H1 (cell line): ENCODE measurements at places on chromosomes 11 and 22. TPM values are rescaled to one million over a fixed set of nuclear protein-coding genes. Genes with fewer than 3 reads are reported as not detected.

GRCh38 chr11:897253-898142 lies 13.1 kb downstream of the CHID1 start:
- no peaks in the 10 kb centered on the region for H3K27me3 ChIP-seq
- H3K4me3 ChIP-seq: no peak overlapping the region
- no peak overlapping the region; the same call in none of the 2 replicates for H3K27ac ChIP-seq
- peaks cover 34% of the 10 kb centered on the region for H3K36me3 ChIP-seq
- no peaks in the 10 kb centered on the region; the same call in 1 of the 2 replicates for H3K4me1 ChIP-seq

DNA sequence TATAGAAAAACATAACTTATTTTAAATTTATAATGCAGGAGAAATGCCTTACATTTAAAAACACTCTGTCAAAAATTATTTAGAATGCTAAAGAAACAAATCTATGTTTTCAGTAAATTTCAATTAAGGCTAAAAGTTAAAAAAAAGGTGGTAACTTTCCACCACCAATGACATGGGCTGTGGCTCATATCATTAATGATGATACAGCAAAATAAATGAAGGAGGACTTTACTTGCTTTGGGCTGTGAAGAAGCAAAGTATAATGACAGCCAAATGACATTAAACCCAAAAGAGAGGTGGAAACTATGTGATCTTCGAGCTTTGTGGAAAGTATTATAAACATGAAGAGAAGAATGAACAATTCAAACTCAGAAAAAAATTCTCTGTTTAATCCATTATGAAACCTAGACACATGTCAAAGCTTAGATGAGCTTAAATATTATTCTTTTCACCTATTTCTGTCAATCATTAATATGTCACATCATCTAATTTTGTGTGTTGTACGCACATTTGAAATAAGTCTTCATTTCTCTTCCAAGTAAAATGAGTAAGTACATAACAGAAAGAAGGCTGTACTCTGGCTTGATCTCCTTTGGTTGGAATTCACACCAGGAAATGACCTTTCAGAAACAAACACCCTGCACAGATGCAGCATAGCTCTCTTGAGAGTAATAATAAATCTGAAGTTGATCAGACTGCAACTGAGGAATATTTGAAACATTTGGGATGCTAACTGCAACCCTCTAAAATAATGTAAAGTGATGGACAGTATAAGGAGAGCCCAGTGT lies 265.8 kb downstream of the TTC28 start:
- no peak overlapping the region for H3K4me3 ChIP-seq
- H3K4me1 ChIP-seq: no peaks in the 10 kb centered on the region
- DNase-seq: no peak

- no peak for DNase-seq
- no peak overlapping the region for H3K4me3 ChIP-seq
- H3K36me3 ChIP-seq: no peaks in the 10 kb centered on the region
- H3K27ac ChIP-seq: no peak overlapping the region
- H3K27me3 ChIP-seq: no peaks in the 10 kb centered on the region
- peaks cover 3% of the 10 kb centered on the region; the same call in 1 of the 2 replicates for H3K4me1 ChIP-seq
Observed at GRCh38 chr11:63854696-63855095, 15.8 kb downstream of the MARK2 start.

DNA sequence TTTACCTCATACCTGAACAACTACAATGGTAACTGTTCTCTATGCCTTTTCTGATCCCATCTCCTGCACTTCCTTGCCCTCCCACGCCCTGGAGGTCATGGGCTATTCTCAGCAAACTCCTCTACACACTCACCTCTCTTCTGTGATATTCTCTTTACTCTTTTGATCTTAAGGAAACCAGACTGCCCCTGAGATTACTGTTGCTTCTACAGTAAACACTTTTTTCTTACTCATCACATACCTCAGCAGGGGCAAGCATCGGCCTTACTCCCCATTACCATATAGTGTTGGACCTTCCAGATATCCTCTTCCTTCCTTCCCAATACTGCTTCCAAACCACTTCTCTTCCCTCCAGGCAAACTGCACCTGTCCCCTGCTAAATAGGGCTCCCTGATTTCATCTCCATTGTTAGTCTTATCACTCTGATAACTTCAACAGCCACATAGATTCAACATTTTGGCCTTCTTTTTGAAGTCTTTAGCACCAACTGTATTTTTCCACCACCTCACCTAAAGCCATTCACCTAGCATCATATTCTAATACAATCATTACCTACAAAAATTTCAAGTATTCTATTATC lies 141.2 kb downstream of the RBFOX2 start:
- H3K4me1 ChIP-seq: no peaks in the 10 kb centered on the region; the same call in 1 of the 2 replicates
- H3K4me3 ChIP-seq: no peak overlapping the region
- H3K27ac ChIP-seq: no peak overlapping the region
- H3K36me3 ChIP-seq: no peaks in the 10 kb centered on the region

- no peak overlapping the region for H3K4me3 ChIP-seq
- H3K4me1 ChIP-seq: no peaks in the 10 kb centered on the region
- H3K27ac ChIP-seq: no peak overlapping the region
- no peaks in the 10 kb centered on the region for H3K27me3 ChIP-seq
- H3K36me3 ChIP-seq: no peaks in the 10 kb centered on the region
Observed at GRCh38 chr11:12958986-12959385, 50.1 kb upstream of the RASSF10 start.

GRCh38 chr11:132134322-132134721 lies 763.9 kb downstream of the NTM start:
- no peak for DNase-seq
- H3K4me3 ChIP-seq: no peak overlapping the region
- no peak overlapping the region for H3K27ac ChIP-seq
- no peaks in the 10 kb centered on the region for H3K36me3 ChIP-seq
- H3K4me1 ChIP-seq: no peaks in the 10 kb centered on the region

GRCh38 chr11:86440843-86441242 lies 66.2 kb downstream of the CCDC81 start:
- no peak overlapping the region for H3K4me3 ChIP-seq
- H3K27me3 ChIP-seq: no peaks in the 10 kb centered on the region
- H3K36me3 ChIP-seq: no peaks in the 10 kb centered on the region
- DNase-seq: no peak
- no peaks in the 10 kb centered on the region for H3K4me1 ChIP-seq

- no peak overlapping the region for H3K4me3 ChIP-seq
- no peak overlapping the region for H3K27ac ChIP-seq
- peaks cover 24% of the 10 kb centered on the region for H3K27me3 ChIP-seq
Observed at GRCh38 chr11:2750682-2751522, 51.1 kb upstream of the KCNQ1OT1 start.

DNA sequence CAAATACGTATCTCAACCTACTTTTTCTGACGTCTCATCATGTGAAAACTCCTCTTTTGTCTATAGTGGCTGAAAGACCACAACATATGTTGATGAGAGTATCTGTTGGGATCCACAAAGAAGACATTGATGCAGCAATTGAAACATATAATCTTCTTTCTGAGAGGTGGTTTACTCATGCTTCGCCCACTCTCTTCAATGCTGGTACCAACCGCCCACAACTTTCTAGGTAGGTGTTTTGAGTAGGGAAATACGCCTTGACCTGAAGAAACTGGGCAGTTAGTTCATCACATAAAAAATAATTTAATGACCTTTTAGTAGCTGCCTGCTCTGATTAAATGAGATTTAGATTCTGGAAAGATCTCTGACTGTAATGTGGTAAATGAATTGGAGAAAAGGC lies 17.2 kb downstream of the RRM1 start:
- H3K27me3 ChIP-seq: no peaks in the 10 kb centered on the region
- H3K4me1 ChIP-seq: no peaks in the 10 kb centered on the region
- H3K27ac ChIP-seq: no peak overlapping the region
- no peak for DNase-seq

- H3K27me3 ChIP-seq: no peaks in the 10 kb centered on the region; the same call in 1 of the 2 replicates
- H3K27ac ChIP-seq: no peak overlapping the region
- DNase-seq: no peak
- H3K4me3 ChIP-seq: 0 out of 2 replicates have a peak overlapping the region, but pooled peaks have one; percentile 11
- no peaks in the 10 kb centered on the region for H3K36me3 ChIP-seq
Observed at GRCh38 chr11:33778675-33779074, 4.4 kb upstream of the FBXO3 start.

GRCh38 chr22:20750461-20751184 lies 23.3 kb upstream of the SERPIND1 start:
- no peak overlapping the region for H3K27ac ChIP-seq
- H3K36me3 ChIP-seq: no peaks in the 10 kb centered on the region
- no peak overlapping the region for H3K4me3 ChIP-seq
- H3K27me3 ChIP-seq: no peaks in the 10 kb centered on the region
- H3K4me1 ChIP-seq: no peaks in the 10 kb centered on the region
- DNase-seq: no peak

The RANGAP1 gene
- 171 and 176 TPM in 2 replicates for total RNA-seq

The UPK3A gene
- total RNA-seq: 0.35 TPM in 1 of 2 replicates, not detected in the other

DNA sequence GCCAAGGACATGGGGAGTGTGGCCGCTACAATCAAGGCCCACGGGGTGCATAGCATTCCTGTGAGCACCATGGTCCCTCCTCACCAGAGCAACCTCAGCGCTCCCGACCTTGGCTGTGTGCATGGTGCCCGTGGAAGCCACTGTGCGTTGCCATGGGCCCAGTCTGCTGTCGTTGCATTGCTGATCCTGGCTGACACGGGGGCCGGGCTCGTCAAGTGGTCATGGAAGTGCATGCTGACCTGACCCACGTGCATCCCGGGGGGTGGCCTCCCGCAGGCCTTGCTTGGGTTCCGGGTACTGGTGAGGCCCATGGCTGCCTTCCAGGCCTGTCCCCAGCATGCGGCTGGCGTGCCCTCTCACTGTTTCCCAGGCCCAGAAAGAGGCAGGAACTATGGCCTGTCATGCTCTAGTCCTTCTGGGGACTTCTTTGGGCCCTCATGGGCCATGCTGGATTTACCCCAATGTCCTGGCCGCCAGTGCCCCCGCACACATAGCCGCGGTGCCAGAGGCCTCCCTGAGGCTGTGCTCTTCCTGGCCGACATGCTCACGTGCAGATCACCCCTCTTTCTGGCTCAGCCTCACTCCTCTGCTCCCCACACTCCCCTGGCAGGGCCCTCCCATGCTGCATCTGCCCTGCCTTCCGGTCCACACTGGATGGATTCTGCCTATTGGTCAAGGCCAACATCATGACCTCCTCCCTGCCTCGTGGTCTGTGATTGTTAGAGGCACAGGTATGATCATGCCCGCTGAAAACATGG lies 1258.0 kb downstream of the BRD1 start:
- DNase-seq: no peak
- H3K4me1 ChIP-seq: no peaks in the 10 kb centered on the region
- no peaks in the 10 kb centered on the region for H3K36me3 ChIP-seq
- H3K27me3 ChIP-seq: no peaks in the 10 kb centered on the region
- no peak overlapping the region for H3K27ac ChIP-seq
- no peak overlapping the region for H3K4me3 ChIP-seq

The RAB36 gene
- total RNA-seq: 1.0 and 1.1 TPM in 2 replicates

DNA sequence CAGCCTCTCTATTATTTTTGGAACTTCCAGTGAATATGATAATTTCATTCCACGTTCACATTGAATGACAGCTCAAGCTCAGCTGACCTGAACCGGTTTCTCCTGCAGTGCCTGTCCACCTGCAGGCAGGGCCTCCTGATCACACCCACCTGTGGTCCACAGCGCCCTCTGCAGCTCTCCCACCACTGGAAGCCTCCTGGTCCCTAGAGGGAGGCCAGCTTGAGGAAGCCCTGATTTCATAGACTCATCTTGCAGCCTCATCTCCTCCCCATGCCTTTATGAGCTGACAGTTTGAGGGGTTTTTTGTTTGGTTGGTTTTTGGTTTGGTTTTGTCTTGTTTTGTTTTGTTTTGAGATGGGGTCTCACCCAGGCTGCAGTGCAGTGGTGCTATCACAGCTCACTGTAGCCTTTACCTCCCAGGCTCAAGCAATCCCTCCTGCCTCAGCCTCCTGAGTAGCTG lies 29.9 kb upstream of the MALAT1 start:
- H3K27ac ChIP-seq: no peak overlapping the region
- H3K4me1 ChIP-seq: no peaks in the 10 kb centered on the region
- no peaks in the 10 kb centered on the region for H3K27me3 ChIP-seq
- no peak overlapping the region for H3K4me3 ChIP-seq
- H3K36me3 ChIP-seq: no peaks in the 10 kb centered on the region
- peak; percentile 88 for DNase-seq
